ENCODE measurements at places on chromosomes 5 and 9.

DNA sequence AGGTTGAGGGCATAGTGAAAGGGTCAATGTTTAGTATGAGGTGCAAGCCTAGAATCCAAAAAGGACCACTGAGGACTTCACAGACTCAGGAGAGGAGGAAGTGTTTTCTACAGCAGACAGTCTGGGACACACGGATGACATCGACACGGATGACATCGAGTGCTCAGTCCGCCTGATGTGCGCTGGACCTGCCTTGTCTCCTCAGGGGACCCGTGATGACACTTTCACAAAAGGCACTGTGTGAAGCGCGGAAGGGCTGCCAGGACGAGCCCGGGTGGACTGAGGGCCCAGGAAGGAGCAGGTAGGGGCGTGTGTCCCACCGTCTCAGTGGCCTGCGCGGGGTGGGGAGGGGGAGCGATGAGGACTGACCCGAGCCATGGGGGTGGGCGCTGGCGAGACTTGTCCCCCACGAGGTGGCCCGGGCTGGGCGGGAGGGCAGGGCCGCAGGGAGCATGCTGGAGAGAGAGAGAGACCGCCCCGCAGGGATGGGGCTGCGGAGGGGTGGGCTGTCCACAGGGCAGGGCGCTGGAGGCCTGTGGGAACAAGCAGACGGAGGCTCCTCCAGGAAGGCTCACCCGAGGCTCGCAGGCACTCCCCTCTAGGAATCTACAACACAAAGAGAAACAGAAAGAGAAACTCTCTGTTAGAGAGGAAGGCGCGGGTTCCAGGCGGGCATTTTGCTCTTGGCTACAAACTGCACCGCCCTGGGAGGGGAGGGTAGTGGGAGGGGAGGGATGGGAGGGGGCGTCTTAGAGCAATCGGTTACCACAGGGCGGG lies 54.9 kb downstream of the USP20 start:
- DNase-seq = no peak

DNA sequence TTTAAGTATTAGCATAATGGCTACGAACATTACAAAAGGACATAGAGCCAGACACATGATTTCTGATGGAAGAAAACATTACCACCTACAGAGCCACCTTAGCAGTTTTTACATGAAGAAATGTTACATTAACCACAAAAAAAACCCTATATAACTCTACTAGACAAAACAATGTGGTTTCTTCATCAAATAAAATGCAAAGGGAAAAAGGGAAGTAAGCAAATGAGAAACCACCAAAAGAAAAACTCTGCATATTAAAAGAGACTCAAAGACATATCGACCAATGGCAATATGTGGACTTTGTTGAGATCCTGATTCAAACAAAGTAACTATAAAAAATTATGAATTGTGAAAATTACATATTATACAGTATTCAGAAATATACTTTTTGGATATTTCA lies 132.7 kb downstream of the TSSK1B start:
- DNase-seq = no peak

- DNase-seq = no peak
Measured at GRCh38 chr5:56143373-56143714, 89.8 kb downstream of the ANKRD55 start.

DNA sequence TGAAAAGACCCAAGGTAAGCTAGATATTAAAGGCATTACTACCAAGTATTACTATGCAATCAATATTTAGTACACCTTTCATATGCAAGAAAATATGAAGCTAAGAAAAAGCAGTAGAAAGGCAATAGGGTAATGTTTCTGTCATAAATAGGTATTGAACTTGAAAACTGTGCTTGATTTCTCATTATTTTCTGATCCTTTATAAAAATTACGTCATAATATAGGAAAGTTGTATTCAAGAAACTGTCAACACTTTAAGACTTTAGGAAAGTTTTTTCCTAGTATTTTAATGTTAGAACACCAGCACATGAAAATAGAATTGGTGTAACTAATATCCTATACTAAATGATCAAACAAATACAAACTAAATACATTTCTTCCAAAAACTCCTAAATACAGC lies 133.2 kb downstream of the EDIL3 start:
- no peak for DNase-seq
